NCI-H69 (cell line): ENCODE measurements at places on chromosomes 3 and 15.

DNA sequence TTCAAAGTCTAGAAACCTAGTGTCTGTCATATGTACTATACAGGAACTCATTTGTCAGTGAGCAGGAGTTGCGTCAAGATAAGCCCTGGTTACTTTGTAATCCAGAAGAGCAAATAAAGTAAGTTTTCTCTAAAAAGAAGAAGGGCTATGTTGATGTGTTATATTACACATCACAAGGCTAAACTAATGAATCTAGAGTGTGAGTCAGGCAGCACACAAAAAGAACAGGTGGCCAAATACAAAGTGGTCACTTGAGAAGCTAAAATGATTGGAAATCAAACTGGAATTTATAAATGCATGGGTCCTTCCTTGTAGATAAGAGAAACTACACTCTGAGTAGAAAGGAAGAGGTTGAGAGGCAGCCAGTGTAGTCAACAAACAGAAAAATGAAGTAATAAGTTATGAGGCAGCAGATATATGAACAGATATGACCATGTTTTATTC lies 771.6 kb downstream of the DIPK2A start:
- no peak for DNase-seq

- DNase-seq = peak; percentile 70
Observed at GRCh38 chr3:45994419-45995235, 997 bp downstream of the FYCO1 start.

GRCh38 chr3:131807822-131808221 lies 227.0 kb downstream of the CPNE4 start:
- DNase-seq = no peak

DNA sequence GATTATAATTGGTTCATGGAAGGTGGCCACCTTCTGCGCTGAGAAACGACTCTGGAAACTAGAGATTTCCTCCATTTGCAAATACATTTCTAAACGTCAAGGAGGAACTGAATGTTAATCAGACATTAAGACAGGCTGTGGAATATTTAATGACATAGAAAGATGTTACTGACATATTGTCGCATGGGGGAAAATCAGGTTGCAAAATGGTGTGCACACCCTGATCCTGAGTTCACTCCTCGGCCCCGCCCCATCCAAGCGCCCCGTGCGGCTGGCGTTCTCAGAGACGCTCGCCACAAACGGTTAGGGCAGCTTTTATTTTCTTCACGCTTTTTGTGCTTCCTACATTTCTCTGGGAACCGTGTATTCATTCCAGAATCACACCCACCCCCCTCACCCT lies 10.7 kb downstream of the H1-8 start:
- peak; percentile 40 for DNase-seq

- DNase-seq = peak; percentile 95
Observed at GRCh38 chr15:29522373-29523276, 253.0 kb upstream of the NSMCE3 start.

DNA sequence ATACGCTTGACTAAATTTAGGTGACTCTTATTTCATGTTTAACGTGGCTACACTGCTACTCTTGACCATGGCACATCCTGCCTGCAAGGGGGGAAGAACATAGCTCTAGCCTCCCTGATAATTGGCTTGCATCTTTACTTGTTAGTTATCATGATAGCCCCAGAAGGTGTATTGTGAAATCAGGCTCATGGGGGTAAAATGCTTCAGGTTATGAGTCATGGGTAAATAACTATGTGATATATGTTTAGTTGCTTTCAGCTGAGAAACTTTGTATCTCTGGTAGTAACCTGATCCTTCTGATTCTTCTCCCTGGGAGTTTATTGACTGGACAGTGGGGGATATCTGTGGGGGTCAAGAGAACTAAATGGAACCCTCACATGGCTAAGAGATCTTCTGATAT lies 660.8 kb upstream of the UBE2E2 start:
- DNase-seq = no peak

DNA sequence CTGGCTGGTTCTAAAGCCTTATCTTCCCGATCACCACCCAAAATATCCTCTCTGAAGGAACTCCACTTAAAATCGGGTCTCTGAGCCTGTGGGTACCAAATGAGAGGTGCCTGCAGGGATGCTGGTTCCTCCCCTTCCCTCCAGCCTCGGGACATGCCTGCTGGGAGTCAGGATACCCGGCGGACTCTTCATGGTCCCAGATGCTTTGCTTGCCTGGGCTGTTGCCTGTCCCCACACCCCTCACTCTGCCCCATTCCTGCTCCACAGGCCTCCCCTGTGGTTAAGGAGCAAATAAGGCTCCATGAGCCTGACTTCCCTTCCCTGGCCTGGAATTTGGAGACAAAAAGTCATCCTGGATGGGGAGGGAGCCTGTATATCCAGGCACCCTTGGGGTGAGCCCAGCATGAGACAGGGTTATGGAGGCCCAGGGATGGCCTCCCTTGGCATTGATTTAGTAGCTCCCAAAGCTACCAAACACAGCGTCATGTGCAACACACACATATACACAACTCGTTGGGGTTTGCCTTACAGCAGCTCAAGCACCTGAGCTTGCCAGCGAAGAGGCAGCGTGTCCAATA lies 12.3 kb upstream of the CORO2B start:
- no peak for DNase-seq

DNA sequence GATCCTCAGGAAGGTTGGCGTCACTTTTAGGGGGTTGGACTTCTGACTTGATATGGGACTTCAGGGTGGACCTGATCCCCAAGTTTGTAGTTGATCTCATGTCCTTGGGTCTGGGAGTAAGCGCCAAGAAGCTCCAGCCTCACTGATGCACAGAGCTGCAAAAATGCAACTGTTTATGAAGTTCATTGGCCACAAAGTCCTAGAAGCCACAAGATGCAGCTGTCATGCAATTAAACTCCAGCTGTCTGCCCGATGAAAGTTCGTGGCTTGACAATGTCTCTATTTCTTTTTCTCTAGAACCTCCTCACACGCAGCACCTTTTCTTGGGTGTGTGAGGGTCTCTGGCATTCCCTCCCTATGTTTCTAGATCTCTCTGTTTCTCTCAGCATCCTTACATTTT lies 9.2 kb upstream of the ACAN start:
- no peak for DNase-seq

GRCh38 chr3:49469037-49469935 lies 781 bp upstream of the DAG1 start:
- peak; percentile 68 for DNase-seq

DNA sequence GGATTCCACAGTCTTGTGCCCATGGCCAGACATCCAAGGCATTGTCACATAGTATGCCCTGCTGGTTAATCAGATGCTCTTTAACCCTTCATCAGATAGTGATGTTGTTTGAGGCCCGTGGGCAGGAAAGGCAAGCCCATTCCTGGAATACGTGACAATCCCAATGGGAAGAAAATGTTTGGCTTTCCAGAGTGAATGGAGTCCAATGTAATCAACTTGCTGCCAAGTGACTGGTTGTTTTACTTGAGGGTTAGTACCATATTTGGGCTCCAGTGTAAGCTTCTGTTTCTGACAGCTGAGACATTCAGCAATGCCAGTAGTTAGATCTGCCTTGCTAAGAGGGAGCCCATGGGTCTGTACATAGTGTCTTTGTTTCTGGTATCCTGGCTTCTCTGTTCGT lies 31.3 kb downstream of the RPL39L start:
- DNase-seq = no peak

DNA sequence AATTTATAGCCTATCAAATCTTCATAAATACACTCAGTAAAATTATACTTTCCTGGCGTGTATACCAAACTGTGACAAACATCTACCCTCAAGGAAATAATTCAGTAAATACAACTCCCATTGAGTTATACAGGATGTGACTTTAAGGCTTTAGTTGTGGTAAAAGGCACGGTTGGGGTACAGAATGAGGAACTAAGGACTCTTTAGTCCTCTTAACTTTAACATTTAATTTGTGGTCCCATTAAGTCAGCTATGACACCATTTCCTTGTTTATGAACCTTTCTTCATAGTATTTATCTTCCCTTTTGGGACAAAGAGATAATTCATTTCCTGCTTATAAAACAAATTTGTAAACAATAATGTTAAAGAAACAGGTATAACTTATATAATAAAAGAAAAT lies 30.2 kb downstream of the IFT80 start:
- DNase-seq = no peak

GRCh38 chr3:169034401-169034800 lies 629.1 kb downstream of the MECOM start:
- no peak for DNase-seq

DNA sequence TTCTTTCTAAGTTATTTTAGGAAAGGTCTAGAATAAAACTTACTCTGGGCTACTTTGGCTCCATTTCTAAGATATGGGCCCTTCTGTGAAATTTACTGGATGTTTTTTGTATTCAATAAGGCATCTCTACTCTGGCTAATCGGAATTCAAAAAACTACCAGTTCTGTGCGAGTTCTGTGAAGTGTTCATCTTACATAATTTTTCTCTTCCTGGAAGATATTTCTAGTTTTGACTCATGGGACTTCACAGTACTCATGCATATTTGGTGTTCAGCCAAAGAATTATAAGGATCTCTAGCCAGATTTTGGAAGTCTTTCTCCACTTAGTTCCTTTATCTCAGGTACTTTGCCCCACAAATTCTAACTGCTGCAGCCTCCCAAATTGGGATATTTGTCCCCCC lies 46.4 kb upstream of the MBNL1 start:
- no peak for DNase-seq

DNA sequence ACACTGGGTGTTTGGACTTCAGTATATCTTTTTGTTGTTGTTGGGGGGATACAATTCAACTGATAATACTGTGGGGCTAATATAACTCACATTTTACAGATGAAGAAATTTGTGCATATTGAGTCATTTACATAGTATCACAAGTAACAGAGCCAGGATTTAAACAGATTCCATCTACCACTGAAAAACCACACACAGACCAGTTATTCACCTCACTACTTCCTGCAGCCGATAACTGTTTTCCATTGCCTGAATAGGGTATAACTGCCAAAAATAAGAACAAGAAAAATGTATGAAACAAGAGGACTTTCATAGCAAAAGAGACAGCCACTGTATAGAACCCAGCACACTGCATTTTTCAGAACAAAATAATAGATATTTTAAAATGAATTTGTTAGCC lies 215.8 kb upstream of the CNTN6 start:
- no peak for DNase-seq

DNA sequence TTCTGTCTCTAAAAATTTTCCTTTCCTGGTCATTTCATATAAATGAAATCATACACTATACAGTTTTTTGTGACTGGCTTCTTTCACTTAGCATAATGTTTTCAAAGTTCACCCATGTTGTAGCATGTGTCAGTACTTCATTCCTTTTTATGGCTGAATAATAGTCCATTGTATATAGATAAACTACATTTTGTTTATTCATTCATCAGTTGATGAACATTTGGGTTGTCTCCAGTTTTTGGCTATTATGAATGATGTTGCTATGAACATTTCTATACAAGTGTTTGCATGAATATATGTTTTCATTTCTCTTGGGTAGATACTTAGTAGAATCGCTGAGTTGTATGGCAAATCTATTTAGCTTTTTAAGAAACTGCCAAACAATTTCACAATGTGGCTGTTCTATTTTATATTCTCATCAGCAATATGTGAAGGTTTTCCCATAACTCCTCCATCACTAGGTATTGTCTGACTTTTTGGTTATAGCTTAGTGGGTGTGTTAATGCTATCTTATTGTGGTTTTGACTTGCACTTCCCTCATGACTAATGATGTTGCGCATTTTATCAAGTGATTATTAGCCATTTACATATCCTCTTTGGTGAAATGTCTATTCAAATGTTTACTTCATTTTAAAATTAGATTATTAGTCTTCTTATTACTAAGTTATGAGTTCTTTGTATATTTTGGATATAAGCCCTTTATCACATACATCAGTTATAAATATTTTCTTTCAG lies 21.7 kb upstream of the AP4E1 start:
- no peak for DNase-seq
